Stimulated activated CD4-positive, alpha-beta T cell treated with anti-CD3 and anti-CD28 coated beads, TNF-alpha, amount 100 ng/mL, for 24 hours (primary cell): ENCODE measurements at places on chromosomes 5 and 9.

- DNase-seq = no peak
These were observed 92.6 kb upstream of the GAS1 start for GRCh38 chr9:87039809-87040392.

- no peak for DNase-seq
These were observed 29.6 kb downstream of the RC3H2 start for GRCh38 chr9:122875523-122875922.

DNA sequence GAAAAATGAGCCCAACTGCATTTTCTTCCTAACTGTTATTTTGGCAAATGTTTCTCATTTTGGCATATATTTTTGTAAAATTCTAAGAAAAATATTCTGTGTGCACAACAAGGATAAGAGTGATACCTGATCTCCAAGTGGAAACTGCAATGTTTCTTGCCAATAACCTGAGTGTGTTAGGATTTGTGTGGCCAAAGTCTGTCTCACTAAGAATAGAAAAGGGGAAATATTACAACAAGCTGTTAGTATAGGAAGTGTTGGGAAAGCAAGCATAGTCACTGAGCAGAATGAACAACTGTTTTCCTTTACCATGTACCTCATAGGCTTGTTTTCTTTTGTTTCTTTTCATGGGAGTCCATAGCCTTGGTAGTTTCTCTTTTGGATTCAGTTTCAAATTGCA lies 624.2 kb downstream of the MTRR start:
- no peak for DNase-seq

- no peak for DNase-seq
These were observed 11.1 kb upstream of the CTSL start for GRCh38 chr9:87714819-87715218.

DNA sequence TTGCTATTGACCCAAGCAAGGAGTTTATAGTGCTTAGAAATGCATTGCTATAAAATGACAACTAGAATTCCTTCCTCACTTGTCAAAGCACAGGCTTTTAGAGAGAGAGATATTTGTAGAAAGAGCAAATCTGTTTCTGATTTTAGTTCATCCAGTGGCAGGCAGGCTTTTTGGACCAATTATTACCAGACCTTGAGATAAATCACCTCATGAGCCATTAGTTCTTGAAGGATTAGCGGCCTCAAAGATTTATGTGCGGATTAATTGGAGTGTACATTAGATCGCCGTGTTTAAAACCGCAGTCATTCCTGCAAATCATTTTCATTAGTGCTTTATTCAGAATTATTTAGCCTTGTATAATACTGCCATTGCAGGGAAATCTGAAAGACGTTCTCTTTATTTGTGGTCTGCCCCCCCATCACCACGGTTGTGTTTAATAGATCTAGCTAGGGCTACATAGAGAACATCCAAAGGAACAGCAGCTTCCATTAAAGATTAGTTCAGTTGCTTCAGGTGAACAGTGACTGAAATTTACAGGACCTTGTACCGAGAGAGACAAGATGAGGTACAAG lies 28.8 kb upstream of the TJP2 start:
- no peak for DNase-seq

- no peak for DNase-seq
These were observed 754 bp downstream of the DCAF12 start for GRCh38 chr9:34125681-34126206.

DNA sequence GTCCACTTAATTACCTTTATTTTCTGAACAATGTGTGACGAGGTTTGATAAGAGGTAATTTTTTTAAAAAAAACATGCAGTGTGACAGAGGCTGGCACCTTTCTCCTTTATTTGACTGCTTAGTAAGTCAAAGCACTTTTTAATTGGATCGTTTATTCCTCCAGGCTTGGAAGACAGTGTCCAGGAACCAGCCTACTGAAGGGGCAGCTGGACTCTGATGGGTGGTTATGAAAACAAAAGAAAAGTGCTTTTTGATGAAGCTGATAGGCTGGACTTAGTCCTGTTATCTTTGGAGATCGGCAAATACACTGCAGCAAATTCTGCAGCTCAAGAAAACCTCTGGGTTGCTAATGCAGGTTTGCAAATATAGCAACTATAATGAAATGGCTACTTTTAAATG lies 141.7 kb downstream of the DCP2 start:
- DNase-seq = no peak

- no peak for DNase-seq
These were observed 22.5 kb downstream of the FOXD1 start for GRCh38 chr5:73426034-73426433.

- no peak for DNase-seq
These were observed 67.8 kb upstream of the IL33 start for GRCh38 chr9:6147846-6148245.

DNA sequence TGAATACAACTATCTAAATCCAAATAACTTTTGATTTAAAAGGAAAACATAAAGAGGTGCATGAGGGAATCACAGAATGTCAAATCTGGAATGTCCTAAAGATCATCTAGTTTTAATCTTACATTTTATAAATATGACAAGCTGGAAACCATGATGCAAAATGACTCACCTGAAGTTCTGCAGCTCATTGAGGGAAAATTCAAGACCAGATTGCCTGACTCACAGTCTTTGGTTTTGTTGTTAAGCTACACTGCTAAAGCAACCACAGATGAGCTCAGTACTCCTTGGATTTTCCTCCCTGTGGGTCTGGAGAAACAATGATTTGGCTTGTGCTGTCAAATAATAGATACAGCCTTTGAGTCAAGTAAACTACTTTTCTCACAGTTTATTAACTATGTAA lies 19.1 kb upstream of the EDIL3 start:
- no peak for DNase-seq
